ENCODE measurements at places on chromosomes 4 and X.

- no peak for DNase-seq
Observed at GRCh38 chrX:120235284-120235683, 15.3 kb upstream of the ZBTB33 start.

DNA sequence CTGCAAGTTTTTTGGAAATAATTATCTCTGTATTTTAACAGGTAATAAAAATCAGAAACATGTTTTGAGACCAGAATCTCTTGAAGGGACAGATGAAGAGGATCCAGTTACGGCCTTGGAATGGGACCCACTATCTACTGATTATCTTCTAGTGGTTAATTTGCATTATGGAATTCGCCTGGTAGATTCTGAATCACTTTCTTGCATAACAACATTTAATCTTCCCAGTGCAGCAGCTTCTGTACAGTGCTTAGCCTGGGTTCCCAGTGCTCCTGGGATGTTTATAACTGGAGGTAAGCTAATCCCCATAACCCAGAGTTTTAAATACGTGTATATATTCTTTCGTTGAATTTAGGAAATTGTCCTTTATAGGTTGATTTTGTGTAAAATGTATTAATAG lies 59.4 kb downstream of the WDR17 start:
- no peak for DNase-seq

GRCh38 chrX:19642241-19643109 lies 127.2 kb upstream of the MAP3K15 start:
- no peak for DNase-seq

DNA sequence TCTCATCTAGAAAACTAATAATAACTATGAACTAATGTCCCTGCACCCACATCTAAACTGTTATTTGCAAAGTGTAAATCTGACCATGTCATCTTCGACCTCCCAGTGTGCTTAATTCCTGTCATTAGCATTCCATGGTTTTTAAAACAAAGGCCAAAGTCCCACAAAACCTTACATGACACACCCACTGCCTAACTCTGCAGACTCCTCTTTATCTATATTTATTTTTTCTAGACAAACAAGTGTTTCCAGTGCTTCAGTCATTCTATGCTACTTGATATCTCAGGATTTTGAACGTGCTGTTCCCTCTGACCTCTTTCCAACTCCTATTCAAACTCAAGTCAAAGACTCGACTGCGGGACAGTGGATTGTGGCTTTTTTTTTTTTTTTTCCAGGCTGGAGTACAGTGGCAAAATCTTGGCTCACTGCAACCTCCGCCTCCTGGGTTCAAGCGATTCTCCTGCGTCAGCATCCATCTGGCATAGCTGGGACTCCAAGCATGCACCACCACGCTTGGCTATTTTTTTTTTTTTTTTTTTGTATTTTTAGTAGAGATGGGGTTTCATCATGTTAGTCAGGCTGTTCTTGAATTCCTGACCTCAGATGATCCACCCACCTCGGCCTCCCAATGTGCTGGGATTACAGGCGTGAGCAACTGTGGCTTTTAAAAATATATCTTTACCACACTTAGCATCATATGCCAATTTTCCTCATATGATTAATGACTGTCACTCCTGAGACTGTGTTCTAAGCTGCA lies 1511.0 kb downstream of the ARAP2 start:
- no peak for DNase-seq

- DNase-seq: no peak
Observed at GRCh38 chrX:110397339-110397738, 38.7 kb downstream of the RTL9 start.

DNA sequence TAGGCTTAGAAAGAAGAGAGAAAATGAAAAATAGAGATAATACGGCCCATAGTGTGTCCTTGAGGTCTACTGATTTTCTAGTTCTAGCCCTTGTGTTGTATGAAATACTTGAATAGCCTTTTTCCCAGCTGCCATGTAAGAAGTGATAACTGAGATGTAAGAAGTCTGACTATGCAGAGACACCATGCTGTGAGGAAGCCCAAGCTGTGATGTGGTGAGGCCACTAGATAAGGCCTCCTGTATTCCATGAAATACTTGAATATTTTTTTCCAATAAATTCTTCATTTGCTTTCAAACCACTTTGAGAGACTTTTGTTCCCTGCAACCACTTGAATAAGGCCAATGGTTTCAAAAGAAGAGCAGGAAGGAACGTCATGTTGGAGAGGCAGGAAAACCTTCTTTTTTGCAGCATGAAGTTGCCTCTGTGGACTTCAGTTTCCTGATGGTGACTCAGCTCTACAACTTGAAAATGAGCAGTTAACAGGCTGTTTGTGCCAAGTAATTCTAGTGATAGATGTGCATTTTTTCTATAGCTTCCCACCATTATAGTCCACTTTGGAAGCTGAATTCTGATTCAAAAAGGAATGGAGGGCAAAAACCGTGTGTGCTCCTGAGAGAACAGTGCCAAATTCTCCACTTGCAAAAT lies 25.5 kb upstream of the FAM9C start:
- no peak for DNase-seq

- no peak for DNase-seq
Observed at GRCh38 chr4:152187693-152188092, 348.2 kb downstream of the FBXW7 start.

DNA sequence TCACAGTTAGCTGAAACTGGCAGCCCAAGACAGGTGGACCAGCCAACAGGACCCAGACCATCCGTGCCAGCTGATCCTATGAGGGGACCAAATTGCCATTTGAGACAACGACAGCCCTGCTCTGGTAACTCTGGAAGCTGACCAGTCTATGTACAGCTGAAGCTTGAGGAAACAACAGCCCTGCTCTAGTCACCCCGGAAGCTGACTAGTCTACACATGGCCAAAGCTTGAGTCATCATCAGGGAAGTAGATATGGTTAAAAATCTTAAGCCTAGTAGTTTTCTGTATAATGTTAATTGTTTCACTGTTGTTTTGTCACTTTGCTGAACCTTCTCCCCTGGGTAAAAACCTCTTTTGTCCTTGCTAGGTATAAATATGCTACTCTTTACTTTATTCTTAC lies 905.4 kb upstream of the NDST4 start:
- no peak for DNase-seq

DNA sequence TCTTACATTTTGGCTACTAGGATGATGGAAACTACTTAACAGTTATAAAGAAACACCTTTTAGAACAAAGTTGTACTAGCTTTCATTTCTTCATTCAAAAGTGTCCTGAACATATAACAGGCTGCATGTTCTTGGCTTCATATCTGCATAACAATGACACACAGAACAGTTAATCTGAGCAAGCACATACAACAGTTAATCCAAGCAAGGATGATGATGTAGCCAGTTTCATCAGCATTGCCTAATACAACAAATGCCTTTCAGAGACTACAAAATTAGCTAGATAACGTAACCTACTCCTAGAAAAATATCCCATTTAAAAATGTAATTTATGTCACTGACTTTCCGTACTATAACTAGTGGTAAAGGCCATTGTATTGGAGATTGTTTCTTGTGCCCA lies 182.1 kb downstream of the SCFD2 start:
- DNase-seq: no peak

DNA sequence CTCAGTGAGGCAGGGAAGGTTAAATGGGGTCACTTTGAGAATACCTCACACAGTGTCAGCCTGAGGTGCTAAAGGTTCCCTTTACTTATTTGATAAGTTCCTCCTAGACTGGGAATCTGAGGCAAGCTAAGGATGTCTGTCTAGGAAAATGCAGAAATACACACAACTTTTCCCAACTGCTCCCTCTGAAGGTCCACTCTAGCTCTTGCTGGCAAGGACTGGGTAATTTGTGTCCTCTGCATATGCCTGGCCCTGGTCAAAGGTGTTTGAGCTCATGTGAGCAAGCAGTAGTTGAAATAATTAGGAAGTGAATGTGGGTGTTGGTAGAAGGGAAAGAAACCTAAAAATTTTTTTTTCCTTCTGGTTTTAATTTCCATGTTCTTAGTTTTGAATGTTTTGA lies 21.3 kb downstream of the TXLNG start:
- no peak for DNase-seq

- DNase-seq: no peak
Observed at GRCh38 chr4:112213091-112213490, 18.5 kb upstream of the AP1AR start.

DNA sequence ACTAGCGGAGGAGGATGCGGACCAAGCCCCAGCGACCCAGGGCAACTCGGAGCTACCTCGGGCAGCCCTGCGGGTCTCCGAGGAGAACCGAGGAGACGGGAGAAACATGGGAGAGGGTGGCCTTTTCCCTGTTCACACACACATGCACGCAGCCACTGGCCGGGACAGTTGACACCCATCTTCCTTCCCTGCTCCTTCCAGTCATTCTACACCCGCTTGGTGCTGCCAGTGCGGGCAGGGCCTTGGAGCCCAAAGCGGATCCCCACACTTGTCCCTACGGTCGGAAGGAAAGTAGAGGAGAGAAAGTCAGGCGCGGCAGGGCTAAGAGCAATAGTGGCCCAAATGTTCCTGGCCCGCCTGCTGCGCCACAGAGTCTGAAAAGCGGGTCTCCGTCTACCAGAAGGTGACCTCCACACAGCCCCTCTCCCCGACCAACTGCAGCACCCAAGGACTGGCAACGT lies 1.1 kb upstream of the PPP3CA start:
- no peak for DNase-seq

- no peak for DNase-seq
Observed at GRCh38 chr4:99815597-99816011, 1.0 kb upstream of the DAPP1 start.

DNA sequence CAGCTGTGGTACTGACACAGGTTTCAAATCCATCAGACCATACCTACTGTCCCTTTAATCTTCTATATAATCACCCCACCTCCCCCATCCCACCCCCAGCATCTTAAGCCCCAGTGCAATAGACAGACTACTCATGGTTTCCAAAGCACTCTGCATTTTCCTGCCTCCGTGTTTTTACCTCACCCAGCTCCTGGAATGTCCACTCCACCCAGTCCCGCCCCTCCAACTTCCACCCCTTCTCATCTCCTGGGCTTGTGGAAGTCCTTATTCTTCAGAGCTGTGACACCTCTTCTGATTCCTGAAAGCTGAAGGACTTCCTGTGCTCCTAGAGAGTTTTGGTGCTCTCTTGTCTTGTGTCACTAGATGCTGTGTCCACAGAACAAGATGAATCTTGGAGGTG lies 94.3 kb downstream of the EFNB1 start:
- no peak for DNase-seq

DNA sequence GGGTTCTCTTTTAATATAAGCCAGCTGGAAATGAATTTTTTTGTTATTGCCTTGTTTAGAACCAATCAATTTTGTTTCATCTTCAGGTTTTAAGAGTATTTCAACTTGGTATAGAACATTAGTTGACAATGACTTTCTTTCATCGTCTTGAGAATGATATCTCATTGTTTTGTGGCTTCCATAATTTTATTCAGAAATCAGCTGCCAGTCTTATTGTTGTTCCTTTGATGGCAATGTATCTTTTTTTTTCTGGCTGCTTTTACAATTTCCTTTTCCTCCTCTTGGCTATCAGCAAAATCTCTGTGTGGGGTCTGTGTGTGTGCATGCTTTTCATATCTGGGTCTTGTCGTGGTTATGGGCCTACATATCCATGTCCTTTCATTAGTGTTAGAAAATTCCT lies 1536.4 kb upstream of the TENM3 start:
- DNase-seq: no peak

- DNase-seq: no peak
Observed at GRCh38 chrX:104137496-104137895, 19.3 kb downstream of the SLC25A53 start.

DNA sequence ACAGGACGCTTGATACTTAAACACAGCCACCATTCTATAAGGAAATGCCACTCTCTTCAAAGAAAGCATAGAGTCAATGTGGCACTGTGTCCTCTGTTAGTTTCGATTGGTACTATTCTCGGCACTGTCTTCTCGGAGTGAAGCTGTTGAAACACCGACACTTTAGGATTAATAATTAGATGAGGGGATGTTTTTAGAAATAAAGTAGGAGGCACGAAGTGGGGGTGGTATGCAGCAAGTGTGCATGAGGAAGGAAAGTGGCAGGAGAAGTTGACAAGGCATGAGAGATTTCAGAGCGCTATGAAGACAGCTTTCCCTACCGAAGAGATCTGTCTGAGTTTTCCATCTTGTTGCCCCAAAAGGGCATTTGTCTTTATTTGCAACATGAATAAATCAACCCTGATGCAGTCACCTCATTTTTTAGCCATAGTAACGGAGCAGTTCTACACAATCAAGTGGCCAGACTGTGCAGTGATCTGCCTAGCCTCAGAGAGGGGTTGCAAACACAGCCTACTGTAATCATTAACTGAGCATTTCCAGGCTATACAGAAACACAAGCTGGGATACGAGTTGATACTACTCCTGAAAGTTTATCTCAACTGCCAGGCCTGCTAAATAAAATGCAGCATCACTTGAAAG lies 8.3 kb downstream of the GPRIN3 start:
- DNase-seq: no peak

DNA sequence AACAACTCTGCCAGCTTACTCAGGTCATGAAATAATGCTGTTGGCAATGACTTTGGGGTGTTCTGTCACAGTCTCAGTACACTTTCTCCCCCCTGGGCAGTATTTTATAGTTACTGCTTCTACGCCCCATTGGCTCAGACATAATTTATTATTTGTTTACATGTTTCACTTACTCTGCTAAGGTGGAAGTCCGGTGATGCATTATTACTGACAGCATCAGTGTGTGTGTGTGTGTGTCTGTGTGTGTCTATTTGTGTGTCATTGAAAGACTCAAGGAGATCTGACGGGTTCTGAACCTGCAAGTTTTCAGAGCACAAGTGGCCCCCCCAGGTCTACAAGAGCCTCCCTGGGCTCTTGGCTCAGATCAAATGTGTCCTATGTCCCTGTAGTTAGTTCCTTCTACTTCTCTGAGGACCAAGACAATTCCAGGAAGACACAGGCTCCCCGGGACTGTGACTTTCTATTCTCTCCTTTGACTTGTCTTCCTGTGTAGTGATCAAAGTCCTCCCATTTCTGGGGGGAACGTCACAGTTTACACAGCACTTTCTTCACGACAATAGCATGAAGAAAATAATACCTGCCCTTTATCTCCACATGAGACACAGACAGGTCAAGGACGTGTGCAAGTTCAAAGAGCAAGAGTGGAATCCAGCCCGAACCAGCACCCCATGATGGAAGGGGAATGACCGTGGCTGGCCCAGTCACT lies 283.7 kb upstream of the GATB start:
- no peak for DNase-seq

DNA sequence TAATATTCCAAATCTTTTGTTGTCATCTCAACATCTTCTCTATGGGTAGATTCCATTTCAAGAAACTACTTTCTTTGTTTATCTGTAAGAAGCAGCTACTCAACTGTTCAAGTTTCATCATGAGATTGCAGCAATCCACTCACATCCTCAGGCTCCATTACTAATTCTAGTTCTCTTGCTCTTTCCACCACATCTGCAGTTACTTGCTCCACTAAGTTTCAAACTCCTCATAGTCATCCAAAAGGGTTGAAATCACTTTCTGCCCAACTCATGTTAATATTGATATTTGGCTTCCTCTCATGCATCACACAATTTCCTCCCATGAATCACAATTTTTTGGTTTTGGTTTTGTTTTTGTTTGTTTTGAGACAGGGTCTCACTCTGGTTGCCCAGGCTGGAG lies 35.7 kb downstream of the ADH5 start:
- no peak for DNase-seq

DNA sequence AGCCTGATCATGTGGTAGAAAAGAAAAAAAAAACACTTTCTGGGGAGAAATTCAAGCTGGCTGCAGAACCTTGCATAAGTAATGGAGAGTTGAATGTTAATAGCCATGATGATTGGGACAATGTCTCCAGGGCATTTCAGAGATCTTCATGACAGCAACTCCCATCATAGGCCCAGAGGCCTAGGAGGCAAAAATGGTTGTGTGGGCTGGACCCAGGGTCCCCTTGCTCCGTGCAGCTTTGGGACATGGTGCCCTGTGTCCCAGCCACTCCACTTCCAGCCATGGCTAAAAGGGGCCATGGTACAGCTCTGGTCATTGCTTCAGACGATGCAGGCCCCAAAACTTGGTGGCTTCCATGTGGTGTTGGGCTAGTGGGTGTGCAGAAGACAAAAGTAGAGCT lies 1170.9 kb downstream of the C4orf33 start:
- DNase-seq: no peak

Data from activated naive CD4-positive, alpha-beta T cell treated with Interleukin-2 at 50 U/mL for 16 hours (primary cell).